Activated naive CD8-positive, alpha-beta T cell treated with anti-CD3 and anti-CD28 coated beads for 36 hours (primary cell): ENCODE measurements at places on chromosomes 2 and 18. TPM values are rescaled to one million over a fixed set of nuclear protein-coding genes. Genes with fewer than 3 reads are reported as not detected.

DNA sequence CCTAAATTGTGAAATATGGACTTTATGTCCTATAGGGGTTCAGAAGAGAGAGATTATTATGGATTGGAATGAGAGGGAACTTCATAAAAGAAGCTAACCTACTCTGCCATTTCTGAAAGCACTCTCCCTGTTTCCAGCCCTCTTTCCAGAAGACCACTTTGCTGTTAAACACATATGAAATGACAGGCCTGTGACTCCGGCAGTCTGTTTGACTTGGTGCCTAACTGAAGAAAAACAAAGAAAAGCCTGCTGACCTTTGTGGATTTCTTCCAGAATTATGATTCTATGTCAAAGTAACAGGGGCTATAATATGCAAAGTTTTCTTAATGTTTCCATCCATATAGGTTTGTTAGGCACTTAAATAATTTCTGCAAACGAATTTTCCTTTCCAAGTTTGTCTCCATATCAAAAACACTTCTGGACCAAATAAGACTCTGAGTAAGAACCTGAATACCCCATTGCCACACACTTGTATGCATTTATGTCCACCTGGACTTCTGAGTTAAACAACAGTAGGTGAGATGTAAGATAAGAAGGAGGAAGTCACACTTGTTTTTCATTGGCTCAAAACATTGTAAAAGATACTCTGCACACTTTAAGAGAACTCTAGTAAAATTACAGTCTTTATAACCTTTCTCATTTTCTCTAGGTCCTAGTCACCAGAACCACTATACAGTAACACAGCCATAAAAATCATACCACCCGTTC is 111.7 kb downstream of the PIEZO2 start:
- DNase-seq = no peak

DNA sequence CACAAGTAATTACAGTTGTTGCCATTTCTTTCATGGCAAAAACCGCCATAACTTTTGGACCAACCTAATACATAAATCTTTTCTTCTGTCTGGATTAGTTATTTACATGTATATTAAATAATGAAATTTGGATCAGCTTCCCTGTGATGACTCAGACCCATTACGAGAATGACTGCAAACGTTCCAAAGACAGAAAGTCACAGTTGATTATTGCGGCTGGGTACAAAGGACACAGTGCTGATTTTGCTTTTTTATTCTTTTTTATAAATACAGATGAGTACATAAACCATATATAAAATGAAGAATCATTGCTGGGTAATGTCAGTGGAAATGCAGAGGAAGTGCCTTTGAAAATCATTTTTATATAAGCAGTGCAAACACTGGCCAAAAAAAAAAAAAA is 126.2 kb downstream of the TWIST2 start:
- DNase-seq = no peak

The FAM161A gene
- total RNA-seq = 6.0 TPM

DNA sequence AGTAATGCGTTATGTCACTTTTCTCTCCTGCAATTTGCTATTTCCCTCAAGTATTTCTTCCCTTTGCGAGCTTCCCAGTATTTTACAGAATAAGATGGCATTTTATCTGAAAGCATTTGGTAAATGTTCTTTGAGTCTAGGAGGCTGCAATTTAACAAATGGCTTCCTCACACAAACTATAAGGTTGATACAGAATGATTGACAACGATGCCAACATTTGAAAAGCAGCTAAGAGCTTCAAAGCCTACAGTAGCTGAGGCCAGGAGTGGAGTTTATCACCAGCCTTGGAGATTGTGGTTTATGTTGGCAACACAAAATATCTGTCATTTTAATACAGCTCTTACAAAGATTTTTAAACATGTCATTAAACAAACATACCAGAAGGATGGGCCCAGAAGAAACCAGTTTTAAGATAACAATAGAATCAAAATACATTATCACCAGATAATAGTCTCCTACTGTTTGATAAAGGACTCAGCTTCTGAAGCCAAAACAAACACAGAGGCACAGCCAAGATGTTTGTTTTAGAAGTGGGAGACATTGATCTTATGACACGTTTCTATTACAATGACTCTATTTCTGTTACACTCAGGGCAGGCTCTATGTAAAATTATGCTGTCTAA is 711.4 kb upstream of the ACVR2A start:
- DNase-seq = no peak

GRCh38 chr2:235639428-235639773 is 145.6 kb downstream of the AGAP1 start:
- no peak for DNase-seq

The C2orf66 gene
- not detected for total RNA-seq

The TSGA10 gene
- total RNA-seq = 5.6 TPM

GRCh38 chr2:71223767-71224333 is 3.1 kb downstream of the PAIP2B start:
- DNase-seq = no peak

GRCh38 chr18:595068-595467 is 1.7 kb upstream of the CLUL1 start:
- no peak for DNase-seq

- DNase-seq = no peak
Measured at GRCh38 chr2:36667931-36668330, 28.6 kb upstream of the VIT start.

GRCh38 chr18:5582076-5582475 is 38.3 kb upstream of the EPB41L3 start:
- DNase-seq = no peak

GRCh38 chr2:18046558-18047212 is 168.2 kb downstream of the KCNS3 start:
- no peak for DNase-seq

The CLHC1 gene
- total RNA-seq = 5.8 TPM

DNA sequence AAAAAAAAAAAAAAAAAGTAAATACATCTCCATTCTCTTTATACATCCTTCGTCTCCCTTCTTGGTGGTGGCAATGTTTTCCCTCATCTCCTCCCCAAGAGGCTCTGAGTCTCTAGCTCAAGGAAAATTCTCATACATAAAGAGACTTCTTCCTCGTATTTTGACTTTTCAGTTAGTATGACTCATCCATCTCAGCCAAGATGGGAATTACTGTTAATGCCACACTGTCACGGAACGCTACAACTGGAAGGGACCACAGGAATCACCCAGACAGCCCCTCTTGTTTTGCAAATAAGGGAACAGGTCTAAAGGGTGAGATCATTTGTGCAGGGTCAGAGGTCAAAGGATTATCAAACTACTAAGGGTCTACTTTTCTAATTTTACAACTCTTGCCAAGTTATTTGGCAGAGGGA is 19.5 kb downstream of the NFE2L2 start:
- DNase-seq = no peak

DNA sequence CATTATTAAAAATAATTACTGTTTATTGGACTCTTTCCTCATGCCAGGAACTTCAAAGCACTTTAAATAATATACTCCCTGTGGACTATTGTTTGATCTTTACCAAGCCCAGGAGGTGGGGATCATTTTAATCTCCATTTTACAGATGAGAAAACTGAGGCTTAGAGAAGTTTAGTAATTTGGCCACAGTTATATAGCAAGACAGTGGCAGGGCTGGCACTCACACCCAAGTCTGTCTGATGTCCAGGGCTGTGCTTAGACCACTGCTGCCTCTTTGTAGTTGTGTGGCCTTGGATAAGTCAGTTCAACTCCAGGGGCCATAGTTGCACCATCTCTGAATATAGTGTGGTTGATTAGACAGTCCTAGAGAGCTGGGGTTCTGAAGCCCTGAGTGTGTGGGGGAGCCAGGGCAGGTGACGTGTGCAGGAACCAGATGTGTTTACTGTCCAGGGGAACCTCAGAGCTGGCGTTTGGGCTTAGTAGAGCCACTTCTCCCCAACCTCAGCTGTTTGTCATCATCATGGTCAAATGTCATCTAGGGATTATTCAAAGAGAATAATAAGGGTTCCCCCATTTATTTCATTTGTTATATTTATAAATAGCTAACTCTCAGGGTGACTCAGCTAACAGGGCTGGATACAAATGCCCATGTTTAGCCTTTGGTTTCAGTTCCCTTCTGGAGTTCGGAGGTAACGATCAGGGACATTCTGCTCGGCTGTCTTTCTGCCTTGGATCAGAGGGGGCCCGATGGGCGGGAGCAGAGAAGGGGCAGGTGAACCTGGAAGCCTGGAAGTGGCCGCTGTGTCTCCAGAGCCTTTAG is 68.0 kb downstream of the BOLA3 start:
- DNase-seq = no peak

GRCh38 chr2:222671259-222672067 is at the start of gene MOGAT1:
TSS of gene MOGAT1 (plus strand) at chr2:222671658. CDS start at chr2:222671786, 128 bp downstream.
- DNase-seq = peak; percentile 15

The SERPINB3 gene
- not detected for total RNA-seq

GRCh38 chr2:62197011-62197924 is 1.4 kb downstream of the B3GNT2 start:
- peak; percentile 64 for DNase-seq

The NEMP2 gene
- total RNA-seq = 14.5 TPM

The SRSF7 gene
- total RNA-seq = 392 TPM

- no peak for DNase-seq
Measured at GRCh38 chr2:200796561-200796960, 15.1 kb upstream of the BZW1 start.

DNA sequence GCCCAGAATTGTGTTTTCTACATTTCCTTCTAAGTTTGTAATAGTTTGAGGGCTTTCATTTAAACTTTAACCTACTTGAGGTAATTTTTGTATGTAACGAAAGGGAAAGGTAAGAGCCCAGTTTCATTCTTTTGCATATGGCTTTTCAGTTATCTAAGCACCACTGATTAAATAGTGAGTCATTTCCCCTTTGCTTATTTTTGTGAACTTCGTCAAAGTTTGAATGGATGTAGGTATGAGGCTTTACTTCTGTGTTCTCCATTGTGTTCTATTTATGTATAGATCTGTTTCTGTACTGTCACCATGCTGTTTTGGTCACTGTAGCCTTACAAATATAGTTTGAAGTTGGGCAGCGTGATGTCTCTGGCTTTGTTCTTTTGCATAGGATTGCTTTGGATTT is 944.8 kb upstream of the CNTNAP5 start:
- DNase-seq = no peak

DNA sequence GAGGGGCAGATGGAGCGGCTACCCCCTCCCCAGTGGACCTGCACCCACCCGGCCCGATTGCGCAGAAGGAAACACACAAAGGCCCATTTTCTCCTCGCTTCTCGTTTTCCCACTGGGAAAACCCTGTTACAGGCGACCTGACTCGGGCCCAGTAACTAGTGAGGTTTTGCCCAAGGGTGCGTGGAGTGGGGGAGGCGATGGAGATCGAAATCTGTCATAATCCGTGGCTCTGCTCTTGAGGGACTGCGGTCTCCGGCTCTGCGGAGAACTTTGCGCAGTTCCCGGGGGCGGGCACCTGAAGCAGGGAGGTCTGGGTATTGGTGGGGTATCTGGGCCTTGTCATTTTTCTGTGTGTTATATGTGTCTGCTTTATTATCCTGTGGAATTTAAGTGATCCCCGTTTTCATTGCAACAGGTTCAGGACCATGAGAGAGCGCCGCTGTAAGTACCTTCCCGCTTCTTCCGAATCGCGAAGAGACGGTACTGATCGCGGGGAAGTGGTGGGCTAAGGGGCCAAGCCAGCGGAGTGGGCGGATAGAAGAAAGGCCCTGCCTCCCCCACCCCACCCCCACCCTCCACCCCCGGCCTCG is 4.0 kb upstream of the HOXD4 start:
- no peak for DNase-seq

DNA sequence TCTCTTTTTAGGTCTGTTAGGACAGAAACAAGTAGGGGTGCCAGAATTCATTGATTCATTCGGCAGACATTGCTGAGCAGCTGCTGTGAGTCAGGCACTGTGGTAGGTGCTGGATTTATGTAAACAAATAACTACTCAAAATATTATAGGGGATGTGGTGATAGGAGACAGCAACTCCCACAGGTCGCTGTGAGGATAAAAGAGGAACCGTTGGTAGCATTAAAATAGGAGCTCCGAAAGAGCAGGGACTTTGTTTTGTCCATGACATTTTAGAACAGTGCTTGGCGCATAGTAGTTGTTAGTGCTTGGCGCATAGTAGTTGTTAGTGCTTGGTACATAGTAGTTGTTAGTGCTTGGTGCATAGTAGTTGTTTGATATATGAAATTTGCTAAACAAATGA is 29.2 kb downstream of the ATP6V1C2 start:
- DNase-seq = no peak

- no peak for DNase-seq
Measured at GRCh38 chr2:152432765-152433164, 97.8 kb downstream of the FMNL2 start.

DNA sequence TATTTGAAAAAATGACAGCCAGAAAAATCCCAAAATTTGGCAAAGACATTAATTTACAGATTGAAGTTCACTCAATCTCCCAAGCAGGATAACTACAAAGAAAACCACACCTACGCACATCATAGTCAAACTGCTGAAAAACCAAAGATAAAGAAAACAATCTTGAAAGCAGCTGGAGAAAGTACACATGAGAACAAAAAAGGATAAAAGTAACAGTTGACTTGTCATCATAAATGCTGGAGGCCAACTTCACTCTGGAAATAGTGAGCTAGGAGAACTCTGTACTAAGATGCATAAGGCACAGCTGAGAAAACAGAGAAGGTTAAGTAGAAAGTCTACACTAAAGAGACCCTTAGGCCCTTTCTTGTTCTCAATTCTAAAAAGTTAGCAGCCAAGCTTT is 73.1 kb downstream of the TLK1 start:
- DNase-seq = no peak

DNA sequence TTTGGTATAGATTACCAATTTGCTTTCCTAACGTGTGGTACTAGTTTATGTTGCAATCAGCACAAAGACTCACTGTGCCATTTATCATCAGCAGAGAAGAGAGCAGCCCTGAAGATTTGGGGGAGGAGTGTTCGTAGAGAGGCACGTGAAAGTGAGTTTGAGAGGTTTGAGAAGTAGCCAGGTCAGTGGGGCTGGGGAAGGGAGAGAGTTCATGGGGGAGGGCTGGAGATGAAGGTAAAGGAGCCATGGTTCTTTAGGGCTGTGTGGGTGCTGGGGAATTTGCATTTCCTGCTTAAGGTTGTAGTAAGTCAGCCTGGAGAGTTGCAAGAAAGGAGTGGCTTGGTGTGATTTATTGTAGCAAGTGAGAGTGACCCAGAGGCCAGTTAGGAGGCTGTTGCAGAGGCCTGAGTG is 172.1 kb downstream of the NEDD4L start:
- no peak for DNase-seq

The ASB18 gene
- total RNA-seq = not detected

DNA sequence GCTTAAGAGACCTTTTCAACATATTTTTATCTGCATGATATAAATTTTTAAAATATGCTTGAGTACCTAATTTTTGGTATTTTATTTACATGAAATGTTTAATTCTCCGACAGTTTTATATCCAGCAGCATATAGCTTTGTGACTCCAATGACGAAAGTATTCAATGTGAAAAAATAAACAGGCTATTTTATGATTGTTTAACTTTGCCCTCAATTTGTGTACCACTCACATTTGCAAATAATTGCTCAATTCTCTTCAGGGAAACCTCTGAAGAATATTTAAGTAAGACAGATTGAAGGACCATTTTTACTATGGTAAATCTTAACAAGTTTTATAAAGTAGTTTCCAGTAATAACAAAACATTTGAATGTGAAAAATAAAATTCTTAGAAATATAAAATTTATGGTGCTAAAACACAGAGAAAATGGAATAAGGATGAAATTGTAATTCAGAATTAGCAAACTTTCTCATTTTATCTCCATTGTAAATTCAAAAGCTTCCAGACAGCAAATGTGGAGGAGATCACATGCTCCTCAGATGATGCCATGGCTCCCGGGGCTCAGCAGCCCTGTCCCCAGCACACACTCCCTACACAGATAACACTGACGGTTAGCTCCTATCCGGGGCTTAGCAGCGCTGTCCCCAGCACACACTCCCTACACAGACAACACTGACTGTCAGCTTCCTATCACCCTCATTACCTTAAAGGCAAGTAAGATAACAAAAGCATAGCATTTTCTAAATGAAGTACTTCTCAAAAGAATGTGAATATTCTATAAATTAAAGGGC is 39.7 kb downstream of the SH3YL1 start:
- no peak for DNase-seq

The ARL4C gene
- total RNA-seq = 65.1 TPM
